ENCODE measurements at places on chromosomes 11 and 22.

- no peak for DNase-seq
Measured at GRCh38 chr11:123587044-123587443, 67.4 kb downstream of the SCN3B start.

DNA sequence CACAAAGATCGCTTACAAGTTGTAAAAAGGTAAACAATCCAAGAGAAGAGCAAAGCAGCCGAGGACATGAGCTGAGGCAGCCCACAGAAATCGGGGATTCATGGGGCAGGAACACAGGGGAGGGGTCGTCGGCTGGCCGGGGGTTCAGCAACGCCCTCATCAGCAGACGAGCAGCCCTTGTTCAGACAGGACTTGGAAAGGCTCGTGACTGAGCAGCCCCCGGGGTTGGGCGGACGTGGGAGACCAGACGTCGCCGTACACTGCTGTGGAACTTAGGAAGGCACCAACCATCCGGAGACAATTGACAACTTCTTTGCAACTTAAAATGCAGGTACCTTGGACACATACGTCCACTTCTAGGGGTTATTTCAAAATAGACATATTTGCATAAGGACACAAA lies 370.5 kb downstream of the BRD1 start:
- no peak for DNase-seq

GRCh38 chr22:20968281-20968977 lies 1.4 kb downstream of the AIFM3 start:
- no peak for DNase-seq

- no peak for DNase-seq
Measured at GRCh38 chr11:69297787-69298266, 3.9 kb downstream of the MYEOV start.

- no peak for DNase-seq
Measured at GRCh38 chr11:78190871-78191538, 2.3 kb downstream of the USP35 start.

GRCh38 chr11:41879214-41879613 lies 419.8 kb upstream of the LRRC4C start:
- DNase-seq: no peak

DNA sequence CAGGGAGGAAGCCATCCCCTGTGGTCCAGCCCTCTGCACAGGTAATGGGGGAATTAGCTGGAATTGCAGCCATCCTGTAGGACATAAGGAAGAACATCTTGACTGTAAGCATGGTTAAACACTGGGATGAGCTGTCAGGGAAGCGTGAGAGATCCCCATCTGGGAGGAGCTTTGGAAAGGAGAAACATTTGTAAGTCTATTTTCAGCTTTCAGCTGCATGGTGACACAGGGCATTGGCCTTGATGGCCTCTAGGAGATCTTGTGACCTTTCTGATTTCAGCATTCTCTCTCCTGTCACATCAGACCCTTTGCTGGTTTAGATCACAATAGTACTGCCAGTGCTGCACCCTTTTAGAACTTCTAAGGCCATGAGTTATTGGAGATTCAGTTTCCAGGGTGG lies 47.1 kb downstream of the BCR start:
- no peak for DNase-seq

GRCh38 chr22:33224841-33225240 lies 166.7 kb upstream of the SYN3 start:
- DNase-seq: no peak

- DNase-seq: no peak
Measured at GRCh38 chr22:36328635-36329253, 59.0 kb downstream of the MYH9 start.

GRCh38 chr11:114162719-114163123 lies 103.2 kb downstream of the ZBTB16 start:
- peak; percentile 89 for DNase-seq

GRCh38 chr11:113645593-113646349 lies 60.3 kb downstream of the TMPRSS5 start:
- no peak for DNase-seq

DNA sequence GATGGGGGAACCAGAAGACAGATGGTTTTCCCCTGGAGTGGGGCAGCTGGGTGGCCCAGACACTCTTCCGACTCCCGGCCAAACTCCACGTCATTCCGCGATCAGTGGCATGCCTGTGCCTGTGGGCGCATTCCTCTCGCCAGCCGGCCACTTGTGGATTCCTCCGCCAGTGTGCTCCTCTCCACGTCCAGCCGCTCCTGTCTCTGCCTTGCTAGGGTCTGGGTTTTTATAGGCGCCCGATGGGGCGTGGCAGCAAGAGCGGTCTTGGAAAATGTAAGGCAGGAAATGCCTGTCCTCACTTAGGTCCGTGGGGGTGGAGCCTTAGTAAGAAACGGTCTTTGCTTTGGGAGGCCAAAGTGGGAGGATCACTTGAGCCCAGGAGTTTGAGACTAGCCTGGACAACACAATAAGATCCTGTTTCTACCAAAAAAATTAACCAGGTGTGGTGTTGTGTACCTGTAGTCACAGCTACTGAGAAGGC lies 81.6 kb upstream of the SEPTIN5 start:
- no peak for DNase-seq

- no peak for DNase-seq
Measured at GRCh38 chr11:67463186-67463585, 5.9 kb downstream of the TMEM134 start.

DNA sequence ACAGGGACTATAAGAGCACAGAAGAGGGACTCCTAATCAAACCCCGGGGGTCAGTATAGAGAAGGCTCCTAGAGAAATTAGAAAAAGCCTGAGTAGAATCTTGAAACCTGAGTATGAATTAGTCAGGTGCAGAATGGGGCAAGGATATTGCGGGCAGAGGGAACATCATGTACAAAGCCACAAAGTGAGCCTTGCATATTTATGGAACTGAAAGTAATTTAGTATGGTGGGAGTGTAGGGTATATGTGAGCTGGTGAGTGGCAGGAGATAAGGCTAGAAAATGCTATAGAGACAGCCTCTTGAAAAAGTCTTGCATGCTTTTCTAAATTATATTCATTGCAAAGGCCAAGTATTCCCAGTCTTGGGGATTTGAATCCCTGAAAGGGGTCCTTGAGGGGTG lies 93.7 kb downstream of the STIM1 start:
- no peak for DNase-seq

DNA sequence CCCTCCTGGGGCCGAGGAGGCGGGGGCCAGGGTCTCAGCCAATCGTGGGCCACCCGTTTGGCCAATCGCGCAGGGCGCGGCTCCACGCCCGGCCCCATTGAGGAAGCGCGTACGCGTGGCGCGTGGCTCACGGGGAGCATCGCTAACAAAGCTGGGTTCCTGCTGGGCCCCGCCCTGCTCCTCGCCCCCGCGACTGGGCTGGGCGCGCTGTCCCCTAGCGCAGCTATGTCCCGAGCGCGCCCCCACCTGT lies 614 bp upstream of the ASCL2 start:
- no peak for DNase-seq

GRCh38 chr11:112655371-112655770 lies 305.8 kb upstream of the NCAM1 start:
- DNase-seq: no peak

DNA sequence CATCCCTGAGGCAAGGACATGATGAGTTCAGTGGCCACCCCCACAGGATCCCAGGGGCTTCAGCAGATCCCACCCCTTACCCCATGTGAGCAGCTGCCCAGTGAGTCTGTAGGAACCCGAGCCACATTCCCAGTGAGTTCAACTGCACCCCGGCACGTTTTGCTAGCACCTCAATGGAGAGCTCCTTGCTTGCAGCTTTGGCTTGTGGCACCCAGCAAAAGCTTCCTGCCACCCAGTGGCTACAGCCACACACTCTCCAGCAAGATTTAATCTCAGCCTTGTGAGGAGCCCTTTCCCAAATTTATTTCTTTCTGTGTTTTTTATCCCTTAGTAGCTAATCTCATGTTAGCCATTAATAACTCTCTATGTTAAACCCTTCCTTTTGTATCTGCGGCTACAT lies 4.0 kb downstream of the SAA1 start:
- DNase-seq: no peak

GRCh38 chr11:107702723-107703122 lies 9.1 kb downstream of the SLN start:
- no peak for DNase-seq

DNA sequence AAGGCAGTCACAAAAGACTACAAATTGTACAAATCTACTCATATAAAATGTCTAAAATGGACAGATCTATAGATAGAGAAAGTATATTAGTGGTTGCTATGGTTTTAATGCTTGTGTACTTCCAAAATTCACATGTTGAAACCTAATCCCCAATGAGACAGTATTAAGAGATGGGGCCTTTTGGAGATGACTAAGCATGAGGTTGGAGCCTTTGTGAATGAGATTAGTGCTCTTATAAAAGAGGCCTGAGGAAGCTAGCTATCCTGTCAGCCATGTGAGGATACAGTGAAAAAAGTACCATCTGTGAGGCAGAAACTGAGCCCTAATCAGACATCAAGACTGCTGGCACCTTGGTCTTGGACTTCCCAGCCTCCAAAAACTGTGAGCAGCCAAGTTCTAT lies 82.6 kb downstream of the CYP2R1 start:
- DNase-seq: no peak

DNA sequence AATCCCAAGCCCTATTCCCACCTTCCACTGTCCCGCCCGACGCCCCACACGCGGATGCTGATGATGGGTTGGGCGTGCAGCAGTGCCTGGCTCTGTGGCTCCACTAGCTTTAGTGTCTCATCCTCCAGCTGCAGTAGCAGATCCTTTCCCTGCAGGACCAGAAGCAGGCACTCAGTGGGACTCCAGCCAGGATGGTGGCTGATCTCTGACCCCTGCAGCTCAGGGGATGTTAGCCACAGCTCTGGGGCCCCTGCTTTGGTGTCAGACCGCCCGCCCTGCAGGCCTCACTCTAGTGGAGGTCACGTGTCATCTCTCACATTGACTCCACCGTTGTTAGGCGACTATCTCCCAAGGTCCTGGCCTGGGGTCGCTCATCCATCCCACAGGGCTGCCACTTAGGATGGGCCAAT lies 11.8 kb downstream of the SMPD1 start:
- no peak for DNase-seq

- no peak for DNase-seq
Measured at GRCh38 chr11:123231256-123231655, 36.2 kb upstream of the CLMP start.

DNA sequence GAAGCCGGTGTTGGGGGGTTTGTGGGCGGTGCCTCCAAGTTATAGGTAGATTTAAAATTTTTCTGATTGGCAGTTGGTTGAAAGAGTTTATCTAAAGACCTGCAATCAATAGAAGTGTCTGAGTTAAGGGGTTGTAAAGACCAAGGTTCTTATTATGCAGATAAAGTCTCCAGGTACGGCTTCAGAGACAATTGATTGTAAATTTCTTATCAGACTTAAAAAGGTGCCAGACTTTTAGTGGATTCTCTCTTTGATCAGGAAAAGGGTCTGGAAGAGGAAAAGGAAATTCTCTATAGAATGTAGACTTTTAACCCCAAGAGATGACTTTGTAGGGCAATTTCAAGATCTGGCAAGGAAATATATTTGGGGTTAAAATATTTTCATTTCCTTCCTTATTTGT lies 25.2 kb downstream of the CLMP start:
- DNase-seq: no peak

GRCh38 chr11:78812513-78813293 lies 238.0 kb upstream of the NARS2 start:
- no peak for DNase-seq

- no peak for DNase-seq
Measured at GRCh38 chr22:30344447-30345200, 12.1 kb downstream of the SF3A1 start.

DNA sequence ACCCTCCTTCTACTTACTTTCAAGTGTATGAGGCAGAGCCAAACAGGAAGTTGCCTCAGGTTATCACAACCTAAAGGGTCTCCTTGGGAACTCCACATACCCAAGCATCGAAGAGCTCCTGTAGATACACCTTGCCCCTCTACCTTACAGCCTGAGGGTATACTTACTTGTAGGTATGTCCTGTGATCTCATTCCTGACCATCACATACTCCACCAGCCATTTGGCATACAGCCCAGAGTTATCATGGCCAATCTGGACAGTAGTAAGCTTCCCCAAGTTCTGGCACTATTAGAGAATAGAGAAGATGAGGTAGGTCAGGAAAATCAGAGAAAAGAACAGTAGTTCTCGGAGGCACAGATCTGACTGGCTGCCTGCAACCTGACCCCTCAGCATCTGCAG lies 53.4 kb upstream of the SCUBE2 start:
- DNase-seq: peak; percentile 61

- no peak for DNase-seq
Measured at GRCh38 chr11:72782081-72782920, 11.5 kb downstream of the STARD10 start.

DNA sequence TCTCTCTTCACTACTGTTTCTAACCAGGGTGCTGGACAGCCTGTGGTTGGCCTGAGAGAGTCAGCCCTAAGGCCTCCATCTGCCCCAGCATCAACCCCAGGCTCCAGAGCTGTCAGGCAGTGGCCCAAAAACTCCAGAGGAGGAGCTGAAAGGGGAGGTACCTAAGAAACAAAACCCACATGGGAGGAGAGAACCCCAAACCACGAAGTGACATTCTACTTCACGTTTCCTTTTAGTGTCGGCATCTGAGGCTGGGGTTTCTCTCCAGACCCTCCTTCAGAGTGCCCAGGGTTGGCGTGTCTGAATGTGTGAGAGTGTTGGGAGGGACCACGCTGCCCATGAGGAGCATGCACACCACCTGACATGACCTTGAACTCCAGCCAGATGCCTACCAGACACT lies 69.8 kb upstream of the NNMT start:
- DNase-seq: no peak

DNA sequence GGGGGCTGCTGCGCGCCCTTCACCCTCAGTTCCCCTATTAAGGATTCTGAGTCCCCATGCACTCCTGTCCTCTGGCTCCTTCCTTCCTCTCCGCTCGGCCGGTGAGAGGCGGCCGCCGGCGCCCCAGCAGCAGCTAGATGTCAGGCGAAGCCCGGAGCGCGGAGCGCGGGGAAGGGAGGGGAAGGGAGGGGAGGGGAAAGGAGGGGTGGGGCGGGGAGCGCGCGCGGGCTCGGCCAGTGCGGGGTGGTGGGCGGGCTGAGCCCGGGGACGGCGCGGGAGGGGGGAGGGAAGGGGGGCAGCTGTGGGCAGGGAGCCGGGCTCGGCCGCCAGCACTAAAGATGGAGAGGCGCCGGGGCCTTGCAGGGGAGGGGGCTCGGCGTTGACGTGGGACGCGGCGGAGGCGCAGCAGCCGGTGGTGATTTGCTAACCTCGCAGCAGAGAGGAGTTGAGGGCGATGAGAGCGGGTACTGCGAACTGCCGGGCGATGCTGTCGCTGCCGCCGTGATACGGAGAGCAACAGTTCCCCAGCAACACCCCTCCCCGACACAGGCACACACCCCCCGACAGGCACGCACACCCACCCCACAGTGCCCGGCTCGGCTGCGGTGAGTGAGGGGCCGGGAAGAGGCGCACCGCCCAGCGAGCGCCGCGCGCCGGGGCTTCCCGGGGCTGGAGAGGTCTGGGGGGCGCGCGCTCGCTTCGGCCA lies at the start of gene ZBTB16:
ZBTB16 (plus strand) TSS at position 434 of the 706 bp plus-strand sequence. CDS start 3,590 bp downstream, outside the sequence.
- peak; percentile 21 for DNase-seq
